ENCODE measurements at places on chromosomes 11 and 22.

DNA sequence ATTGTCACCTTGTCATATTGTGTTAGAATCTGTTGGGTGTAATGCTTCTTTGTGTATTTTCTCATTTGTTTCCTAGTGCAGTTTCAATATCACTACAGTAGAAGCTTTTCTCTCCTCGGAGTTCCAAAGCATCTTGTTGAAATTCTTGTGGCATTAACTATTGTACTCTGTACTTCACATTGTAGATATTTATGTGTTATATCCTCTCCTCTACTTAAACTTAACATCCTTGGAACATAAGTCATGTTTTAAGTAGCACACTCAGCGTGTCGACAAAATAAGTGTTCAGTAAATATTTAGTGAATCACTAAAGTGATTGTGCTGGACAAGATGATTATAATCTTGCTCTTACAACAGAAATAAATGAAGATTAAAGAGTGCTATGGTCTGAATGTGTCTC, 201.7 kb downstream of the ARHGAP42 start:
- DNase-seq = no peak

DNA sequence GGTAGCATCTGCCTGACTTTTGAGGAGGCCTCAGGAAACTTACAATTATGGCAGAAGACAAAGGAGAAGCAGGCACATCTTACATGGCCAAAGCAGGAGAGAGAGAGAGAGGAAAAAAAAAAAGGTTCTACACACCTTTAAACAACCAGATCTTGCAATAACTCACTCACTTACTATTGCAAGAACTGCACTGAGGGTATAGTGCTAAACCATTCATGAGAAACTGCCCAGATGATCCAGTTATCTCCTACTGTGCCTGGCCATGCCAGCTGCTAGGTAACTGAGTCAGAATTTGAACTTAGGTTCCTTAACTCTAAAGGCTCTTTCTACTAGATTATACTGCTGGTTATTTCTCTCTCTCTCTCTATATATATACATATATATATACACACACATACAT, 7.3 kb downstream of the HORMAD2 start:
- no peak for DNase-seq

GRCh38 chr11:78265326-78265725, 76.6 kb downstream of the USP35 start:
- DNase-seq = no peak

DNA sequence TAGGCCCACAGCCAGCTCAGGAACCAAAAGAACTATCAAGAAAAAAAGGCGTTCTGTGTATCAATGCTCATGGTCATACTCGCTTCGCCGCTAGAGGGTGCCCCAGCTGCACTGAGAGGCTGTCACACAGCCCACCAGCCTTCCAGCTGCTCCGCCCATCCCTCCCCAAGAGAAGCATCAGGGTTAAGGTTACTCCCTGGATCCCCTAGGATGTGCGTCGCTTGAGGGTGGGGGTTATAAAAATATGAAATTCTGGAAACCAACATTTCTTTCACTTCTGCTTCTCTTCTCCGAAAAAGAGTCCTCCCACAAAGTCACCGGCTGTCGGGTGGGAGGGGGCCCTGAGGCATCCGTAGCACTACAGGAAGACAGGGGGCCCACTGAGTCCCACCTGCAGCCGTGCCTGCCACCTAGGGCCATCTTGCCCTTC, 1.7 kb downstream of the CBX6 start:
- DNase-seq = no peak

DNA sequence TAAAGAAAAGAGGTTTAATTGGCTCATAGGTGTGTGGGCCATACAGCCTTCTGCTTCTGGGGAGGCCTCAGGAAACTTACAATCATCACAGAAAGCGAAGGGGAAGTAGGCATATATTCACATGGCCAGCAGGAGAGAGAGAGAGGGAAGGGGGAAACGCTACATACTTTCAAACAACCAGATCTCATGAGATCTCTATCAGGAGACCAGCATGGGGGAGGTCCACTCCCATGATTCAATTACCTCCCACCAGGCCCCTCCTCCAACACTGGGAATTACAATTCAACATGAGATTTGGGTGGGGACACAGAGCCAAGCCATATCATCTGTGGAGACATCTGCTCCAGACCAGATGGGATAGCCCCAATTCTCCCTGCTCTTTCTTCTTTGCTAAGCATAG, 866.0 kb downstream of the BRD1 start:
- no peak for DNase-seq

DNA sequence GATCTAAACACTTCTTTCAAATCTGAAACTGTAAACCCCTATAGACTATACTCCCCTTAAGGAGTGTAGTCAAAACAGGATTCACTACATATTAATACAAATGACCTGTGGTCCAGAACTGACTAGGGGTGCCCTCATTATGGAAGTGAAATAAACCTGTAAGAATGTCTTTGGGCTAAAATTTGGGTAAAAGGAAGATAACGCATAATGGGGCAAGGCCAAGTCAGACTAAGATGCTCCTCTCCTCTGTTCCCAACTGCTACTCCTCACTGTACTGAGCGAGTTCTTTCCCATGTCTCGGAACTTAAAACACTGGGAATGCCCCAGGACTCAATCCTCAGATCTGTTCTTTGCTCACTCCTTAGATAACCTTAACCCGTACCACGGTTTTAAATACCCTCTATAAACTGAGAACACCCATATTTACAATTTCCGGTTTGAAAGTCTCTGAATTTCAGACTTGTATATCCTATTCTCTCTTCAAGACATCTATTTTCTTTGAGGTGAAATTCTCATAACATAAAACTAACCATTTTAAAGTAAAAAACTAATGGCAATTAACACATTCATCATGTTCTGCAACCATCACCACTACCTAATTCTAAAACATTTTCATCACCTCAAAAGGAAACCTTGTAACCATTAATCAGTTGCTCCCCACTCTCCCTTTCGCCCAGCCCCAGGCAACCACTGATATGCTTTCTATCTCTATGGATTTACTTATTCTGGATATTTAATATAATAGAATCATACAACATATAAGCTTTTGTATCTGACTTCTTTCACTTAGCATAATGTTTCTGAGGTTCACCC, 4.0 kb downstream of the THAP12 start:
- DNase-seq = no peak

- no peak for DNase-seq
Observed at GRCh38 chr11:64151337-64151736, 14.6 kb downstream of the MACROD1 start.

- DNase-seq = no peak
Observed at GRCh38 chr11:17572791-17573460, 25.9 kb downstream of the OTOG start.

- no peak for DNase-seq
Observed at GRCh38 chr11:76524461-76524860, 79.6 kb downstream of the EMSY start.

- DNase-seq = no peak
Observed at GRCh38 chr22:50258361-50259292, 2.9 kb downstream of the MAPK12 start.

- no peak for DNase-seq
Observed at GRCh38 chr11:34299284-34299972, 58.4 kb downstream of the ABTB2 start.

- no peak for DNase-seq
Observed at GRCh38 chr11:71406681-71407080, 41.5 kb downstream of the DHCR7 start.

DNA sequence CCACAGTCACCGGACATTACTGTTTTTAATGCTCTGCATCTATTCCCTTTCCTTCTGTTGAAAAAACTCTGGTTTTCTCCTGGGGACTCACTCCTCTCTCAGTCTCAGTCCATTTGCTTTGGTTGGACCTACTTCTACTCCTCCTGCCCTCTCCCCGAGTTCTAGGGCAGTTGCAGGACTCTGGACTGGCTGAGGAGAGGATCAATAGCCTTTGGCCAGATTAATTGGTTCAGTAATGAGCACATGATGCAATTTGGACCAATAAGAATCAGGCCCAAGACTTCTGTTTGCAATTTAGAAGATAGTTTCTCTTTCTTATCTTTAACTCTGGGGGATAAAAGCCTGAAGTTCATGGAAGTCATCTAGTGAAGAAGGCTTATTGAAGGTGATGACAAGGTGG, 15.3 kb upstream of the TPH1 start:
- no peak for DNase-seq

DNA sequence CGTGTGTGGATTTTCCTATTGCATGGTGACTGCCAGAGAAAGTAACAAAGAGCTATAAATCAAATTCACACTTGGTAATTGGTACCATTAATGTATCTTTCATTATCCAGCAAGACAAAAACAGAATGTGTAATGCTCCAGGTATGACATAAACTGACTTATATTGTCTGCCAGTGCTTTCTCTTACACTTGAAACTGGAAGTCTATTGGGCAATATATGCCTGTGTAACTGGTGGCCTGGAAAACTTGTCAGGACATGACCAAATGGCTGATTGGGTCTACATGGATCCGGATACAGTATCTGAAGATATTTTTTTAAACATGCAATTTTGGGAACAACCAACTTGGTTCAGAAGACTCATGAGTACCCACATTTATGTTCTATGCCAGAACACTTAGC, 174.6 kb upstream of the ARHGAP42 start:
- DNase-seq = no peak

DNA sequence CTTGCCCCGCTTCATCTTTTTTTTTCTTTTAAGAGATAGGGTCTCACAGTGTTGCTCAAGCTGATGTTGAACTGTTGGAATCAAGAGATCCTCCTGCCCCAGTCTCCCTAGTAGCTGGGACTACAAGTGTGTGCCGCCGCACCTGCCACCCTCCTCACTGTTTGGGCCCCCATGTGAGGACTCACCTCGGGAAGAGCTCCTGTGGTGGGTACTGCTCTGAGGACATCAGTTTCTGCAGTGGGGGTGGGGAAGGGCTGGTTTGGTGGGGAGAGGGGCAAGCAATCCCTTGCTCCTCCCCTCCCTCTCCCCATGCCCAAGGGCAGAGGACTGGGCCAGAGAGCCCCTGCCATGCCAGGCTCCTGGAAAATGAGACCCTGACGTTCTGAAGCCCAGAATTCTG, 1.5 kb upstream of the SLC16A8 start:
- DNase-seq = no peak

DNA sequence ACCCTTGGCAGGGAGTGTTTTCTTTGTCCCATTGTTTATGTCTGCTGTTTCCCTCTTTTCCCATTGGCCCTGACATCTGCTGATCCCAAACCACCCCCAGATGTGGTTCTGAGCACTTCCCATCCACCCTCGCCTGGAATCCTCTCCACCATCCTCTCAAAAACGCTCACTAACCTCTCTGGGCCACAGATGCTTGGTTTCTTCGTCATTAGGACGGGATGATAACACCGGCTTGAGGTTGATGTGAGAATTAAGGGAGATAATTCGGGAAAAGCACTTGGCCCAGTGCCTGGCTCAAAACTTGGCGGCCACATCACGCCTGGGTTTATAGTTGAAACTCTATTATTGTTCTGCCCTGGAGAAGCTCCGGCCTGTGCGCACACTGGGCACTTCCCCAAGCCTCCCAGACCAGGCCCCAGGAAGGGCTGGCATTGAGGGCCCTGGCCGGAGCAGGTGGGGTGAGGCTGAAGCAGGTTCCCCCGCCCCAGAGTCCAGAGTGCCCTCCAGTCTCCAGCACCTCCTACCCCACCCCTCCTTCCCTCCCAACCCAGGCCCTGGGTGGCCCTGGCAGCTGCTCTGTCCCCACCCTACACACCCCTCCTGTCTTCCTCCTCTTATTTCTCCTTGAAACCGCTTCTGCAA, 63.7 kb downstream of the CYTH4 start:
- DNase-seq = no peak

DNA sequence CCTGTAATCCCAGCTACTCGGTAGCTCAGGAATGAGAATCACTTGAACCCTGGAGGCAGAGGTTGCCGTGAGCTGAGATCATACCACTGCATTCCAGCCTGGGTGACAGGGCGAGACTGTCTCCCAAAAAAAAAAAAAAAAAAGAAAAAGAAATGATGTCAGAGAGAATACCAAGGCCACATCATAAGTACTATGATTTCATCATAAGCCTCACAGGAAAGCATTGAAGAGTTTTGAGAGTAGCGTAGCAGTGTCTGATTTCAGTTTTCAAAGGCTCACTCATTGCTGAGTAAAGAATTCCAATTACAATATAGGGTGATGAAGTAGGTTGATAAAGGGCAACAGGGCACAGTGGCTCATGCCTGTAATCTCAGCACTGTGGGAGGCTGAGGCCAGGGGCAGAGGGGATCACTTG, 88.8 kb downstream of the MRTFA start:
- DNase-seq = no peak

Data from GOT3 (cell line).